ENCODE measurements at places on chromosomes 2 and 18.

DNA sequence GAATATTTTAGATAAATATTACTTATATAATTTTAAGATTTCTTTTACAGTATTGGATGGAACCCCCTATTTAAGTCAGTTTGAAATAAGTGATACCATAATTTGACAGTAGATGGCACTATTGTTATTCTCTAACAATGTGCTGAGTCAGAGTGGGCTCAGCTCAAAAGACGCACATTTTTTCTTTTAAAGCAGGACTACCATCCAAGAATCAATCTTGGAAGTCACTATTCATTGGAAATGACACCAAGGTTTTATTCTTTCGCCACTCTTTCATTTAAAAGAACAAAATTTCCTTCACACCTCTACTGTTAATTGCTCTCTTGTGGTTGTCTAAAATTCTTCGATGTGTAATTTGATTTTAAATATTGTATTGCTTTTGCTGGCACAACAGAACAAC lies 32.6 kb upstream of the SPAG16 start:
- no peak for DNase-seq

DNA sequence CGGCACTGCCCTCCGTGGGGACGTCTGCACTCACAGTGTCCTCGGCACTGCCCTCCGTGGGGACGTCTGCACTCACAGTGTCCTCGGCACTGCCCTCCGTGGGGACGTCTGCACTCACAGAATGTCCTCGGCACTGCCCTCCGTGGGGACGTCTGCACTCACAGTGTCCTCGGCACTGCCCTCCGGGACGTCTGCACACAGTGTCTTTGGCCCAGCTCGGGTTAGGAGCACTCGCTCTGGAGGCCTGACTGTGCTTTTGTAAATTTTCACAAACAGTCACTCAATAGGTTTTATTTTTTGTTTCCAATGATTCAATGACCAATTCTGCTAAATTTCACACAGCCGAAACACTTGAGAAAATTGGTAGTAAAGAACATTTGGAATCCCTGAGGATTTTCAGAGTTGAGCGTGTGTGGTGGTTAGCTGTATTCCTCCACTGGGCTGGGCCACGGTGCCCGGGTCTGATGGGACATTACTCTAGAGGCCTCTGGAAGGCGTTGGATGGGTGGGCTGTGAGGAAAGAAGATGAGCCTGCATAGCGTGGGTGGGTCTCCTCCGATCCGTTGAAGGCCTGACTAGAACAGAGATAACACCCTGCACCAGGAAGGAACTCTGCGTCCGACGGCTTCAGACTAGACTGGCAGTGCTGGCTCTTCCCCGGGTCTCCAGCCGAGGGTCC lies 134.8 kb downstream of the RTP5 start:
- no peak for DNase-seq

- no peak for DNase-seq
These were observed 111.9 kb upstream of the MAPRE2 start for GRCh38 chr18:34929336-34929780.

DNA sequence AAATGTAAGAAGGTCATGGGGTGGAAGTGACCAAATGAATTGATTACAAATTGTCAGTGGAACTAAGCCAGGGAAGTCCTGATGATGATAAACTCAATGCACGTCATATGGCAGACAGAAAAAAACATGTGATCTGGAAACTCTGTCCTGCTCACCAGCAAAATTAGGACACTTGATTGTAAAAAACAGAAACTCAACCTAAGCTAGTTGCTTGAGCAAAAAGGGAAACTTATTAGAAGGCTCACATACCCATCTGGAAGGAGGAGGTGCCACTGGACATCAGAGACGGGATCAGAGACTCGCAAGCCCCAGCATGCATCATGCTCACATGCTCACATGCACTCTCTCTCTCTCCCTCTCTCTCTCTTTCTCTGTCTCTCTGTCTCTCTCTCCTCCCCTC lies 96.8 kb downstream of the SP3 start:
- DNase-seq, result no peak

DNA sequence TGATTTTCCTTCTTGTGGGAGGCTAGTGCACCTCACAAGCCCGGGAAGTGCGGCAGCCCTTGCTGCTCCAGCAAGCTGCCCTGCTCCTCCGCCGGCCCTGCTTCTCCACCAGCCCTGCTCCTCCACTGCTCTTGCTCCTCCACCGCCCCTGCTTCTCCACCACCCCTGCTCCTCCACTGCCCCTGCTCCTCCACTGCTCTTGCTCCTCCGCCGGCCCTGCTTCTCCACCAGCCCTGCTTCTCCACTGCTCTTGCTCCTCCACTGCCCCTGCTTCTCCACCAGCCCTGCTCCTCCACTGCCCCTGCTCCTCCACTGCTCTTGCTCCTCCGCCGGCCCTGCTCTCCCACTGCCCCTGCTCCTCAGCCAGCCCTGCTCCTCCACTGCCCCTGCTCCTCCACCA lies 95.6 kb downstream of the NDUFA10 start:
- DNase-seq, result no peak

DNA sequence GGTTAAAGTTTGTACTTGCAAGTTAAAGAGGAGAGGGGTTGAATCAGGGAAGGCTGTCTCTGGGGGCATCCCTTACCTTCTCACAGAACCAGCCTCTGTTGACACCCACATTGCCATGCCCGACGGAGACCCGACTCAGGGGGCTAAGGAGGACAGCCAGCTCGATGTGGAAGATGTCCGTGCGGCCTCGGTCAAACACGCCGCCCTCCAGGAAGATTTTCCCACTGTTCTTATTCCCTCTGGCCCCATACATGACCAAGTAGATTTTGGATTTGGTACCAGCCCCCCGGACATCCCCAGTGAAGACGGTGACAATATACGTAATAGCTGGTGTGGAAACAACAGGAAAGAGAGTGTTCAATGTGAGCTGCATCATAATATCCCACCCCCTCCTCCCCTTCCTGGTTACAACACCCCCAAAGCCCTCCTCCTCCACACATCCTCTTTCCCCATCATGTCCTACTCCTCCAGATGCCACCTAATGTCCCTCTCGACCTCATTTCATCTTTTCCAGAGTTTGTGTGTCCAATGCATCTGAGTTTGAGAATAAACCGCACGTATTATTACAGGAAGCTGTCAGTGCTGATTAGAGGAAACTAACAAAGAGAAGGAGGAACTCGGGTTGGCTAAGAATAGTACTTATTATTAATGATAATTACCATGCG lies 55.7 kb downstream of the LOXHD1 start:
- DNase-seq, result no peak

GRCh38 chr18:47790036-47790435 lies 140.4 kb downstream of the SMAD2 start:
- no peak for DNase-seq

GRCh38 chr2:166394245-166394644 lies 18.5 kb upstream of the SCN9A start:
- no peak for DNase-seq

GRCh38 chr18:49490246-49490762 lies 3.3 kb upstream of the C18orf32 start:
- no peak for DNase-seq

DNA sequence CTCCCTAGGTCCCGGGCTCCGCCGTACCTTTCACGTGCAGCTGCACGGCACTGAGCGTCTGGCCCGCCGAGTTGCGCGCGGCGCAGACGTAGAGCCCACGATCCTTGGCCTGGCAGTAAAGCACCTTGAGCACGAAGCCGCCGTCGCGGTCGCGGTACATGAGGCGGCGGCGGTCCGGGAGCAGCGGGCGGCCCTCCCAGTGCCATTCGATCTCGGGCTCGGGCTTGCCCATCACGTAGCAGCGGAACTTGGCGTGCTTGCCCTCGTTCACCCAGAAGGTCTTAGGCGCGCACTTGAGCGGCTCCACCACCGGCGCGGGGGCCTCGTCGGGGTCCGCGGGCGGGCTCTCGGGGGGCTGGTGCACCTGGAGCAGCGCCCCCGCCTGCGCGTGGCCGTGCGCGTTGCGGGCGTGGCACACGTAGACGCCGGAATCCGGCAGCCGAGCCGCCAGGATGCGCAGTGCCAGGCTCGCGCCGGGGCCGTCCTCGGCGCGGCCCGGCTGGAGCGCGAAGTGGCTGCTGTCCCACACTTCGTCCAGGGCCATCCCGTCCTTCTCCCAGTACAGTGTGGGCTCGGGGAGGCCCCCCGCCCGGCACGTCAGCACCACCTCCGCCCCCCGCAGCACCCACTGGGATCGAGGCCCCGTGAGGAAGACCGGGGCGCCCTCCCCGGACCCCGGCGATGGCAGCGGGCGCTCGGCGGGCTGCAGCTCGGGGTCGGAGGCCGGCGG lies 980 bp downstream of the OBSL1 start:
- DNase-seq, result no peak

DNA sequence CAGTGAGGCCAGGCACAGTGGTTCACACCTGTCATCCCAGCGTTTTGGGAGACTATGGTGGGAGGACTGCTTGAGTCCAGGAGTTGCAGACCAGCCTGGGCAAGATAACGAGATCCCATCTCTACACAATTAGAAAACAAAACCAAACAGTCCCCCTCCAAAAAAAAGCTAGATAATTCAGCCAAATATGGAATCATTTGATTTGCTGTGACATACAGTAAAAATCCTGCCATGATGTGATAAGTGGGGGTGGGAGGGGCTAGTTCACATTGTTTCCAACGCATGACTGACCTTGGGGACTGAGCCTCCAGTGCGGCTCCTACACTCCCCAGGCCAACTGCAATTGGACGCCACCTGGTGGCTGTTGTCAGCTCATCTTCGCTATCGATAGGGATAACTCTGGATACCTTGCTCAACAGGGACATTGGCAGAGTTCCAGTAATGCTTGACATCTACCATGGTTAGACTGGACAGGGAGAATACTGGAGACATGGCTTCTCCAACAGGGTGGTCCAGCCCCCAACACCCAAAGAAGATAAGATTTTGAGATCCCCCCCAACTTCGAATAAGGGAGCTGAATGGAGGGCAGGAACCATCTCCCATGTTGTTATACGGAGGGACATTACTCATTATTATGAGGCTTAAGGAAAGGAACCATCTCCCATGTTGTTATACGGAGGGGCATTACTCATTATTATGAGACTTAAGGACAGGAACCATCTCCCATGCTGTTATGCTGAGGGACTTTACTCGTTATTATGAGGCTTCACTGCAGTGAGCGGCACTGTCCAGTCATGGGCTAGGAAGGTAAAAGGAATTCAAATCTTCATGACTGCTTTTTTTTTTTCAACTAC lies 135.9 kb downstream of the TGIF1 start:
- peak; percentile 48 for DNase-seq

DNA sequence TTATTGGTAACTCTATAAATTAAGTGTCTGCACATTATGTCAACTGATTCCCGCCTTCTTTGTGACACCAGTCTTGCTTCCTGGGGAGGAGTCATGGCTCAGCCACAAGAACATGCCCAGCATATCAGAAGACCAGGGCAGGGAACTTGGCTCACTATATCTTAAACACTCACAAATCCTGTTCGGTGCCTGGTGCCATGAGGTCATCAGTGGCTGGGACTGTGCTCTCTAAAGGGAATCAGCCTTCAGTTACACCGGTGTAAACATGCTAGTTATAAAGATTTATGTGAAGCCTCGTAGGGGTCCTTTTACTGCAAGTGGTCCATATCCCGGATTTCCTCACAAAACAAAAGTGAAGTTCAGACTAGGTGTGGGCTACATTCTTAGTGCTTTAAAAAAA lies 73.1 kb upstream of the ZNF521 start:
- DNase-seq, result no peak

GRCh38 chr2:205892665-205893259 lies 193.2 kb downstream of the INO80D start:
- no peak for DNase-seq

- no peak for DNase-seq
These were observed 120.4 kb downstream of the PDE11A start for GRCh38 chr2:177952151-177952550.

GRCh38 chr2:197011801-197012641 lies 85.5 kb upstream of the PGAP1 start:
- DNase-seq, result no peak

- DNase-seq, result no peak
These were observed 18.3 kb upstream of the ANKRD53 start for GRCh38 chr2:70959851-70960832.
